Stimulated activated CD4-positive, alpha-beta T cell treated with anti-CD3 and anti-CD28 coated beads, Interleukin-1b, Interleukin-23, amount 100 ng/mL, for 24 hours (primary cell): ENCODE measurements at places on chromosomes 7 and 10.

DNA sequence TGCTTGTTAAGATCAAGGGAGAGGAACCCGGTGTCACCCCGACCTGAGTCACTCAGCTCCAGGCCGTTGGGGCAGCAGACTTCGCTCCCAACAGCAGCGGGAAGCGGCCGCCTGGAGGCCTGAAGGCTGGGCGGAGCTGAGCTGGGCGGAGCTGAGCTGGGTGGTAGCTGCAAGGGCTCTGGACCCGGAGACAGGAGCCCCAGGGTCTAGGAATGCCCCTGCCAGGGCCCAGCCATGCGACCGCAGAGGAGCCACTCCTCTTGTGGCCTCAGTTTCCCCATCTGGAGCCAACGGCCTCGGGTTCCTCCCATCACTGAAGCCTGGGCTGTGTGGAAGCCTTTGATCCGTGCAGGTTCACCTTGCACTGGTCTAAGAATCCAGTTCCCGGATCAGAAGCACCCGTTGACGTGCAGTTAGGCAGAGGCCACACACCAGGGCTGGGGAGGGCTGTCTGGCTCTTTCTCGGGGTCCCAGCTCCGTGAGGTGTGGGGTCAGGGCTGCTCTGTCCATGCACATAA lies 21.9 kb upstream of the DPYSL4 start:
- no peak for DNase-seq

DNA sequence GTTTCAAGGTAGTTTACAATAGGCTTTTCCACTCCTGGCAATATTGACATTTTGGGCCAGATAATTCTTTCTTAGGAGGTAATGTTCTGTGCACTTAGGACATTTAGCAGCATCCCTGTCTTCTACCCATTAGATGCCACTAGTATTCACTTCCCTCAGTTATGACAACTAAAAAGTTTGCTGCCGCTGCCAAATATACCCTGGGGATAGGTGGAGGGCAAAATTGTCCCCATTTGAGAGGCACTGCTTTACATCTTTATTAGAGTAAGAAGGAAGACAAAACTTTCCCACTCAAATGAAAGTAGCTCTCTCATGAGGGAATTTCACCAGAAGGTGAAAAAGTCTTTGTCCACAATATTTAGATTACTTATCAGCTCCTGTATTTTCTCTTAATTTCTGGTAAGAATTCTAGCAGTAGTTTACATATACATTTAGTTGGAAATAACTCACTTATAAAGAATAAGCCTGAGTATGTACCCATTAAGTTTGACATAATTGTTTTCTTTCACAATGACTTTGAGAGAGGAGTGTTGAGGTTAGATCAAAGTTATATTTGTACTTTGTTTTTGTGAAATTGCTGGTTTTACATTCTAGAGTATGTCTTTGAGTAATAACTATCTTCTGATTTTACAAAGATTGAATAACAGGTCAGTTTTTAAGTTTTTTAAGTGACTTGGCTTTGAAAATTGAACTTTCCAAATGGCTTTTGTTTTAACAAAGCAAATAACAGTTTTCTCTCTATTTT lies 46.0 kb downstream of the HELLS start:
- no peak for DNase-seq

DNA sequence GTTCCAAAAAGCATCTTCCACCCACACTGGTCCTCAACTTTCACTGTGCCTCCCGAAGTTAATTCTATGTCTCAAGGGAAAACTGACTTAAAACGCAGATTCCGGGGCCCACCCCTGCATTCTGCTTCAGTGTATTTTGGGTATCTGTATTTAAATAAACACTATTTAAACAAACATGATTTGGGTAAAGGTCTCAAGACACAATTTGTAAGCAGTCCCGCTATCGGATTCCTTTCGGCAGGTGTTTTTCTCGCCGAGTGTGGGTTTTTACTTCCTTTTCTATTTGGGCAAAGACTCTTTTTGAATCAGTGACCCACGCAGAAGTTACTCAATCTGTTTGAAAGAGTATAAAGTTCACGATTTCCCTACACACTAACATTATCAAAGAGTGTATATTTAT lies 1.2 kb downstream of the PDIA4 start:
- no peak for DNase-seq

- no peak for DNase-seq
Observed at GRCh38 chr10:17368708-17369272, 85.6 kb downstream of the ST8SIA6 start.

- no peak for DNase-seq
Observed at GRCh38 chr10:10850214-10850613, 167.5 kb upstream of the CELF2 start.

GRCh38 chr10:50951365-50951764 lies 65.9 kb upstream of the A1CF start:
- DNase-seq: no peak

DNA sequence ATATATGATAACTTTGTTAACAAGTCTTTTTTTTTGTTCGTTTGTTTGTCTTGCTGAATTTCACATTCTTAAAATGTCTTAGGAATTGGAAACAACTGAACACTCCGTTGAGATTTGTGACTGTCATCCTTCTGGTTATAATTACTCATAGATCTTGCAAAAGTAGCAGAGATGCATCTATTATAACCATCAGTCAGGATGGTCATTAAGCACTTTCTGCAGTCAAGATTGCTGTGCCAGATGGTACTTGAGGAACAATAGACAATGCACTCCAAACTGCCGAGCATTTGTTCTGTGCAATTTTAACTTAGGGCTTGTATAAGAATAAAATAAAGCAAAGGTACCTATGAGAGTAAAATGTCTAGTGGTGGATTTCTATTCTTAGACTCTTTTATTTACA lies 710.1 kb upstream of the KCND2 start:
- no peak for DNase-seq

- no peak for DNase-seq
Observed at GRCh38 chr7:36214608-36215456, 61.8 kb downstream of the EEPD1 start.

DNA sequence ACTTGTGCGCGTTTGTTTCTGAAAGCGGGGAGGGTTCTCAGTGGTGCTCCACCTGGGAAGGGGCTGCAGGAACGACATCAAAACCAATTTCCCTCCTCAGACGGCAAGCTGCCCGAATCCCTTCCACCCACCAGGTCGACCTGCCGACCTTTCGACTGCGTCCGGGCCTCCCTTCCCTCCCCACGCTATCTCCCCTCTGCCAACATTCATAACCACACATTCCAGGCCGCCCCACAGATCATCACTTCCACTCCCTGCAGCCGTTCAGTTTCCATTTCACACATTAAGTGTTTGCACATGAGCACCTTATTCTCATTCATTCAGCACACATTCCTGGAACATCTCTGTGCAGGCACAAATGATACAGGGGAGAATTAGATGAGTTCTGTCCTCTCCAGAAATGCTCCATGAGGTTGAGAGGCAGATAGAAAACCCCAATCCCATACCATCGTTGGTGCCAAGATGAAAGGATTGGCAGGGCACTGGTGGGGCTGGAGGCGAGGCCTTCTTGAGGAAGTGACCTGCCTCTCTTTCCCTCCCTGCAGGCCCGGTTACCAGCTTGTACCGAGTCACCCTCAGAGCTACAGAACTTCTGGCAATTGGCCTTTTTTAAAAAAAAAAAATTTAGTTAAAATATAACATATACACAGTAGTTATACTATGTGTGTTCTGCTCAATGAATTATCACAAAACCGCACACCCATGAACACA lies 70.0 kb downstream of the MINDY4 start:
- no peak for DNase-seq

- DNase-seq: no peak
Observed at GRCh38 chr10:68501691-68502090, 25.6 kb downstream of the SLC25A16 start.
